ENCODE measurements at places on chromosomes 7 and 10. TPM values are rescaled to one million over a fixed set of nuclear protein-coding genes. Genes with fewer than 3 reads are reported as not detected.

DNAJB9 gene
- total RNA-seq, result 329 TPM

EBF3 gene
- total RNA-seq, result not detected

SSC4D gene
- 0.66 TPM for total RNA-seq

TMEM196 gene
- total RNA-seq, result not detected

KNDC1 gene
- total RNA-seq, result under 0.01 TPM

CC2D2B gene
- total RNA-seq, result not detected

PPP1R3C gene
- 105 TPM for total RNA-seq

UPK3BL2 gene
- 1.3 TPM for total RNA-seq

WNT8B gene
- not detected for total RNA-seq

POU6F2 gene
- 0.86 TPM for total RNA-seq

CYP2C9 gene
- total RNA-seq, result not detected

NEUROD6 gene
- not detected for total RNA-seq

CDCA7L gene
- total RNA-seq, result 32.8 TPM

TRIL gene
- 0.22 TPM for total RNA-seq

CHN2 gene
- 0.29 TPM for total RNA-seq

C10orf53 gene
- total RNA-seq, result not detected

ANKRD61 gene
- total RNA-seq, result 0.44 TPM

MKX gene
- 0.14 TPM for total RNA-seq

SEMA3E gene
- 1.7 TPM for total RNA-seq

CRYGN gene
- total RNA-seq, result not detected

TMEM213 gene
- not detected for total RNA-seq

PLPP4 gene
- total RNA-seq, result 5.5 TPM

MPLKIP gene
- total RNA-seq, result 9.6 TPM

ICA1 gene
- 0.88 TPM for total RNA-seq

BMPR1A gene
- total RNA-seq, result 46.6 TPM

LEP gene
- not detected for total RNA-seq

EMX2 gene
- total RNA-seq, result 0.57 TPM

PNLIPRP3 gene
- not detected for total RNA-seq

CCDC6 gene
- total RNA-seq, result 33.9 TPM

NEURL1 gene
- total RNA-seq, result 1.5 TPM

TAS2R4 gene
- total RNA-seq, result 0.86 TPM

DPYSL4 gene
- 5.7 TPM for total RNA-seq

FOXI2 gene
- total RNA-seq, result not detected

TMEM26 gene
- 1.1 TPM for total RNA-seq

GBX1 gene
- not detected for total RNA-seq

CNPY1 gene
- not detected for total RNA-seq

UNC5B gene
- 116 TPM for total RNA-seq

CYP26A1 gene
- total RNA-seq, result not detected

C7orf57 gene
- total RNA-seq, result under 0.01 TPM

CTAGE15 gene
- total RNA-seq, result 0.43 TPM

OPN1SW gene
- not detected for total RNA-seq

RASA4B gene
- 0.44 TPM for total RNA-seq

ENKUR gene
- total RNA-seq, result not detected

SOSTDC1 gene
- not detected for total RNA-seq

PLCE1 gene
- total RNA-seq, result 0.29 TPM

DRGX gene
- not detected for total RNA-seq

ITIH5 gene
- under 0.01 TPM for total RNA-seq

ZSCAN25 gene
- total RNA-seq, result 15.9 TPM

NUTM2E gene
- not detected for total RNA-seq

RPEL1 gene
- total RNA-seq, result not detected

NCF1 gene
- total RNA-seq, result 0.29 TPM

Measured in placental pericyte (primary cell).